ENCODE measurements at places on chromosomes 12 and 14.

GRCh38 chr12:57238854-57239554 is 9.5 kb downstream of the SHMT2 start:
- peak; percentile 28 for DNase-seq

DNA sequence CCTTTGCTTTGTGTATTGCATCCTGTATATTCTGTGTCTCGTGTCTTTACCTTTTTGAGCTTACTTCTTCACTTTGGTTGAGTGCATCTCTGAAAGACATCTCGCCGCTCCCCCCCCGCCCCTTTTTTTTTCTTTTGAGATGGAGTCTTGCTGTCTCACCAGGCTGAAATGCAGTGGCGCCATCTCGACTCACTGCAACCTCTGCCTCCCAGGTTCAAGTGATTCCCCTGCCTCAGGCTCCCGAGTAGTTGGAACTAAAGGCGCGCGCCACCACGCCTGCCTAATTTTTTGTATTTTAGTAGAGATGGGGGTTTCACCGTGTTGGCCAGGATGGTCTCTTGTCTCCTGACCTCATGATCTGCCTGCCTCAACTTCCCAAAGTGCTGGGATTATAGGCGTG is 49.9 kb downstream of the DIP2B start:
- DNase-seq, result no peak

GRCh38 chr12:121829250-121829918 is 25.6 kb downstream of the SETD1B start:
- no peak for DNase-seq

- DNase-seq, result peak; percentile 65
These were observed 3.7 kb downstream of the KIF5A start for GRCh38 chr12:57553343-57554202.

DNA sequence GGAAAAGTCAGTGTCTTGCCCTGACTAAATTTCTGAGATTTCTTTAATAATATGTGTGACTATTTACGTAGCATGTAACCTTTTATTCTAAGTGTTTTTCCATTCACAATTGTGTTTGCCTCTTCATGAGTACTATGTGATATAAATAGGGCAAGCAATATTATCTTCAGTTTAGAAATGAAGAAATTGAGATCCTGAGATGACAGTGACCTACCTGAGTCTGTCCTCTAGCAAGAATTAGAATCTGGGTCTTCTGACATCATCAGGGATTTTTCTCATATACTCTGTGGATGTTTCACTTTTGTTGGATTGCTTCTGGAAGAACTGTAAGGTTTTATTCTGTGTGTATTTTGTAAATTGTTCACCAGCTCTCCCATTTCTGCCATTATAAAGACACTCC is 35.0 kb downstream of the TMTC2 start:
- DNase-seq, result no peak

- no peak for DNase-seq
These were observed 36.8 kb downstream of the YARS2 start for GRCh38 chr12:32718926-32719325.

DNA sequence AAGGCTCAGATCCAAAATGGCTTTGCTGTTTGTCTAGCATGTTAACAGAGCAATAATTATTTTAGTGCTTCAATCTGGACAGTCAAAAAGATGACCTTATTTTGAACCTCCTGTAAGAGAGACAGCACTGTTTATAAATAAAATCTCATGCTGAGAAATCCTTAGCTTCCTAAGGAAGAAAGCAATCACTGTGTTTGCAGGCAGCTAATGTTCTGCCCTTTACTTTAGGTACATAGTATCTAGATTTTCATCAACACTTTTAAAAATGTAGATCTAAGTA is 105.3 kb downstream of the PRKD1 start:
- DNase-seq, result no peak

- DNase-seq, result no peak
These were observed 1.7 kb downstream of the BRMS1L start for GRCh38 chr14:35827678-35828472.

- DNase-seq, result no peak
These were observed 101.2 kb downstream of the NINJ2 start for GRCh38 chr12:561908-562593.

DNA sequence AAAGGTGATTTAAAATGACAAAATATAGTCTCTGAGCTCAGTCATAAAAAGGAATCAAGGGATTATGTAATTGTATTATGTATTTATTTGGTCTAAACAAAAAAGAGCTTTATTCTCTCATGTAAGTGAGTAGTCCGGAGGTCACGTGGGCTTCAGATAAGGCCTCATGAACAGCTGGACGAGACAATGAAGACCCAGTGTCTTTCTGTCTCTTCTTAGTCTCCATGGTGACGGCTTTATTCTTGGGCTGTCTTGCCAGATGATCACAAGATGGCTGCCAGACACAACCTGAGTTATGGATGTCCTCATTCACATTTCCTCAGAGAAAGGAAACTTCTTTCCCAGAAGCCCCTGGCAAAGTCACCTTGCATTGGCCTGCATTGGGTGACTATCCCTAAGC is 98.6 kb downstream of the ARF6 start:
- no peak for DNase-seq

- no peak for DNase-seq
These were observed 82.6 kb upstream of the USP44 start for GRCh38 chr12:95633732-95634465.

DNA sequence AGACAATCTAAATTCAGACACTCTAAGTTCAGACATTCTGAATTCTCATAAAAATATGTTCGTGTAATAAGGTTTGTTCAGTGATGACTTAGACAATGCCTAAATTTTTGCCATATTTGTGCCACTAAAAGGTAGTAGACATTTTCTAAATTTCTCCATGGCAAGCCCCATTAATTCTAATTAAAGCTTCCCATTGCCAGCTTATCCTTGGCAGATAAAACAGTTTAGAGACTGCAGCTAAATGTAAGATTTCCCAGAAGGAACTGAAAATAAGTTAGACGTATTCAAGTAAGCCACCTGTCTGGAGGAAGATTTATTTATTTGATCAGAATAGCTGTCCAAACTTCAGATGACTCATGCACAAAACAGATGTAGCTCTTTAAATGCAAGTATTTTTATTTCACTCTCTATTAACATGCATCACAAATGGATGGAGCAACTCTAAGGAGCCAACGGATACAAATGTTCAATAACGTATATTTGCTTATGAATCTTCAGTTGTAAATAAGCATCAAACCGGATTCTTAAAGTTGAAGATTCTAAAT is 130.4 kb downstream of the SLC2A13 start:
- no peak for DNase-seq

- DNase-seq, result no peak
These were observed 9.5 kb downstream of the BATF start for GRCh38 chr14:75531660-75532317.

DNA sequence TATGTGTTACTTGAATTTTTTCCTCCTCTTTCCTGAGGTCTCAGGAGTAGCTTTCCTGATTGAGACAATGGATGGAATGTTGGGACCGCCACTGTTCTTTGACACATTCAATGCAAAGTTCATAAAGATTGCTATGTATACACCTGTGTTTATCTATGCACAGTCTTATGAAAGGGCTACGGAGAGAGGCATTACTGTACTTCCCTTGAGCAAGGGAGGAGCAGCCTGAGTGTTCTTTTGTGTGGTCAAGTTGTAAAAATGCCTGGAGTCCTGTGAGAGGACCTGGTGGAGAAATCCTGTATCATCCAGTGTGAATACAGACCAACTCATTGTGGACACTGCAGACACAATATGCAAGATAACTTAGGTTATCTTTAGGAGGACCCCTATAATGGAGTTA is 1.2 kb downstream of the SRGAP1 start:
- DNase-seq, result no peak

DNA sequence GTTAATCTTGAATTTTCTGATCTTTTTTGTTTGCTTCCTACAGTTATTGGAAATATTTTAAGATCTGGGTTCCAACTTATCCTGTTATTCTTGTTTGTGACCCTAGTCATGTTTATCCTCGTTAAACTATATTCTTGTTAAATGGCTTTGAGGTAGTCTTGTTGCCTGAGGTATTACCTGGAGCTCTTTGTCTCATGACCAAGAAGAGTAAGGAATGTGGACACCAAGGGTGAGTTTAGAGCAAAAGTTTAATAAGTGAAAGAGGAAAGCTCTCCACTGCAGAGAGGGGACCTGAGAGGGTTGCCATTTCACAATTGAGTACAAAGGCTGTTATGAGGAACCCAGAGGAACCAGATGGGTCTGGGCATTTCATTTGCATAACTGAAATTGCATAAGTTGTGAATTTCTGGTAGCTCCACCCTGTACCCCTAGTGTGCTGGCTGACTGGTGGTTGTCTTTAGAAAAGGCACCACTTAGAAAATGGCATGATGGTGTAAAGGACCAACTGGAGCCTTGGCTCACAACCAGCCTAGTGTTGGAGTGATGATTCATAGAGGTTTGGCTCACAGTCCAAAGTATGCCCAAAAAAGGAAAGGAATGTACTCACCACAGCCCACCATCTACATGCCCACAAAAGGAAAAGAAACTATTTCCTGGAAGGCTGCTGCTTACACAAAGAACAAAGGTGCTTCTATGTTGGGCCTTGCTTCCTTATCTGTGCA is 36.7 kb upstream of the RESF1 start:
- DNase-seq, result no peak

DNA sequence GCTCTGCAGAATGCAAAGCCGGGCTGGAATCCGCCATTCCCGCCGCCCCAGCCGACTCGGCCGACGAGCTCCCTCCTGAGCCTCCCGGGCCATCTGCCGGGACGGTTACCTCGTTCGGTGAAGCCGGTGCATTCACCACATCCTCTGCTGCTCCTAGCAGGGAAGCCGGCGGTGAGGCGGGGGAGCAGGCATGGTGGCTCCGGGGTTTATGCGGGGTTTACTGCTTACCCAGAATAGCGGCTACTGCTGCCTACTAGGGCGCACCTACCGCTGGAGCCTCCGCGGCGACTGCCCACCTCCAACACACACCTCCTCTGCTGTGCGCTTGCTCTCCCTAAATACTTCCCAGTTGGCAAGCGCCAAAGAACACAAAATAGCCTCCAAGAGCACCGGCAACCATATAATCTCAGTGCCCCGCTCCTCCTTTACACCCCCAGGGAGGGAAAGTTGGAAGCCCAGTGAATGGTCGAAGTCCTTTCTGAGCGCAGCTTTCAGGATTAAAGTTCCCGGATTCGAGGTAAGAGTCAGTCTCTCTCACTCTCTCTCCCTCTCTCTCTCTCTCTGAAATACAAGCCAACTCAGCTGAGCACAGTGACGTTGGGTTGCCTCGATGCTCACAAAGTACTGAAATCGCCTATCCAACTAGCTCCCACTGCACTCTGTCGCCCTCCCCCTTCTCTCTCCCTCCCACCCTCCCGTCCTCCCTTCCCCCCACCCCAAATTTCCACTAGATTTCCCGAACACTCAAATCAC is at the start of gene TBX5:
TBX5 (minus strand) TSS at position 626 of the 753 bp plus-strand sequence. CDS start 2,246 bp downstream, outside the sequence.
- peak; percentile 2 for DNase-seq

DNA sequence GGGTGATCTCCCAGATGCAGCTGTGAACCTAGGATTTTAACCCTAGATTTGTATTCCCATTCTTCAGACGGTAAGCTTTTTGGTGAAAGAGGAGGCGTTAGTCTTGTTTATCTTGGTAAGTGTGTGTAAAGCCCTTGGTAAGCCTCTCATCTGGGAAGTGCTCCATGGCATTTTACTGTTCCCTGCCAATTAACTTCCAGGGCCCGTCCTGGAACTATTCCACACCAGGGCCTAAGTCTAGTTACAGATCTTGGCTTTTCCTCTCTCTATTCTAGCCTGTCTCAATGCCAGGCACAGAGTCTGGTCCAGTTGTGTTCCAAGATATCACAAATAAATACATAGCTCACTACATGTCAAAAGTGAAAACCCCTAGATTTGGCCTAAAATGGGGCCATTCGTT is 42.4 kb downstream of the YEATS4 start:
- no peak for DNase-seq

DNA sequence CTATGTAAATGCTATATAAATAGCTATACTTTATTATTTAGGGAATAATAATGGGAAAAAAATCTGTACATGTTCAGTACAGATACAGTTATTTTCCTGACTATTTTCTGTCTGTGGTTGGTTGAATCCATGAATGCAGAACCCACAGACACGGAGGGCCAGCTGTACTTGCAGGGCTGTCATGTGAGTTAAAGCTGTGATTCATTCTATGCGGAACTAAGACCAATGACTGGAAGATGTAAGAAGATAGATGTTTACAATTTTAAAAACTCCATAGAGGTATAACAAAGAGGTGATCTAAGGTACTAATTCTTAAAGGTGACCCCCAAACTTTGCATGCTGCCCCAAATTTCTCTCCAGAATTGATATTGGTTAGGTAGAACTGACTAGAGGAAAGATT is 14.6 kb downstream of the PCNX4 start:
- no peak for DNase-seq

DNA sequence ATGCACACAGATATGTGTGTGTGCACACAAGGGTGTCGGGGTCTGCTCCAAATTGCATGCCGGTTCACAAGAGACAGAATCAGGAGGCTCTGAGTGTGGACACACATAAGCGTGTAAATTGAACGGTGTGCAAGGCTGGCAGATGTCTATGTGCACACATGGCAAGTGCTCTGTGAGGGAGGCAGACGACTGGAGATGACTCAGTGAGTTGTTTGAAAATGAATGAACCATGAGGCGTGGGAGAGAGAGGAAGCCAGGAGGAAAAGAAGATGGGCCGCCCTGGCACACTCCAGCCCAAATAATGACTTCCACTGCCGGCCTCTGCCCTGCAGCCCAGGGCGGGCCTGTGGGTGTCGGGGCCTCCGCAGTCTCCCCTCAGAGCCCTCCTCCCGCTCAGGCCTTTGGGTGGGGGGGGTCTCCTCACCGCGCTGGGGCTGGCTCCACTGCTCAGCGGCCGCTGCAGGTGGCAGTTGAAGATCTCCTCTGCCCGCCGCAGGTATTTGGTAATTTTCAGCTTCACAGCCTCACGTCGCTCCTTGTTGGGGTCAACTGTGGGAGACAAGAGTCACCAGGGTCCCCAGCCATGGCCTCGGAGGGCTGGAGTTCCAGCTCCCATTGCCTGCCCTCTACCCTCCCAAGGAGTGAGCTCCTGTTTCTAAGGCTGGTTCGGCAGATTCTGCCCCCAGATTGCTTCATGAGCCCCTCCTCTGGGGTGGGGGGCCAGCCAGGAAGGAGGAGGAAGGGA is 3.5 kb downstream of the RPS6KL1 start:
- no peak for DNase-seq

- DNase-seq, result no peak
These were observed 92.3 kb downstream of the RGS6 start for GRCh38 chr14:72024504-72024903.

GRCh38 chr12:104699489-104700190 is 242.9 kb downstream of the CHST11 start:
- DNase-seq, result no peak

- DNase-seq, result no peak
These were observed 9.5 kb downstream of the PHETA1 start for GRCh38 chr12:111359231-111359913.

Data from NCI-H1092 (cell line).